LHCN-M2 (cell line): ENCODE measurements at places on chromosomes 5 and 9. TPM values are rescaled to one million over a fixed set of nuclear protein-coding genes. Genes with fewer than 3 reads are reported as not detected.

DNA sequence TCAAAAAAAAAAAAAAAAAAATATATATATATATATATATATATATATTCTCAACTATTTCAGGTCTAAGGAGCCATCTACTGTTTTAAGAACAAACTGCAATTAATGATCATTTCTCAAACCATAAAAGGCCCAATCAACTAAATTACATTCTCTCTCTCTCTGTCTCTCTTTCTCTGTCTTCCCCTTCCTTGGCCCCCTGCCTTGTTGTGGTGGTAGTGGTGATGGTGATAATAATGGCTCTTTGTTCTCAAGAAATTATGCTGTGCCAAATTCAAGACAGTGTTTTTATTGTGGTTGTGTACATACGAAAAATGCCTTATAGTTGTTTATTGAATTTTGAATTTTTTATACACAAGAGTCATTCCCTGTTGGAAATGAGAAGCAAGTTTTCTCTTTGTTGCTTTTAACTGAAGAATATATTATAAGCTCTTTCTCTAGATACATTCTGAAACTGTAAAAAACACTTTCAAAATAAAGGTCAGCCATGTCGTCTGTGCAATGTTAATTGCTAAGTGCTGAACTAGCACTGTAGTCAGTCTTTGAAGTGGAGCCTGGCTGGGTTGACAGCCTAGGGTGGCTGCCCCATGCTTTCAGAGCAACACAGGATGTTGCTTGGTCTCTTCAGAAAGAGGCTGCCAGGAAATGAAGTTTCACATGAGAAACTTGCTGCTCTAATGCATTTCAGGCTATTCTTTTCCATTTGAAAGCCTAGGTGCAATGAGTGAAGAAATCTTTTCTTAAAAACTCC lies 96.0 kb downstream of the HINT1 start:
- DNase-seq: no peak

- peak; percentile 91 for DNase-seq
Observed at GRCh38 chr9:133715295-133715865, 22.8 kb downstream of the SARDH start.

DNA sequence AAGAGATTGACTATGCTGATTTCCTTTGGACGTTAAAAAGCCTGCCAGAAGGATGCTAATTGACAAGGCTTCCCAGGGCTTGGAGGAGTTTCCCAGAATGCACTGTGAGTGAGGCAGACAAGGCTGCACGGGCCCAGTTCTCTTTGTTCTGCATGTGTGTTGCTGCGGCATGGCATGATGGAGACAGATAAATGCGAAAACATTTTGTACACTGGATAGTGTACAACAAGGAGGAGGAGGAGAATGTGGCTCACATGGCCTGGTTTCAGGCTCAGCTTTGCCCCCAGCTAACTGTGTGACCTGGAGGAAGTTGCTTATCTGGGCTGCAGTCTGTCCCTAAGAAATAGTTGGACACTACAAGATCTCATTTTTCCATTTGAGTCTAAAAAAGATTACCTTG lies 135.5 kb upstream of the CPEB4 start:
- DNase-seq: no peak

GRCh38 chr5:135053278-135053677 lies 19.2 kb upstream of the PITX1 start:
- DNase-seq: no peak

Gene ANKRD18B
- 6.0 and 7.9 TPM in 2 replicates for total RNA-seq

DNA sequence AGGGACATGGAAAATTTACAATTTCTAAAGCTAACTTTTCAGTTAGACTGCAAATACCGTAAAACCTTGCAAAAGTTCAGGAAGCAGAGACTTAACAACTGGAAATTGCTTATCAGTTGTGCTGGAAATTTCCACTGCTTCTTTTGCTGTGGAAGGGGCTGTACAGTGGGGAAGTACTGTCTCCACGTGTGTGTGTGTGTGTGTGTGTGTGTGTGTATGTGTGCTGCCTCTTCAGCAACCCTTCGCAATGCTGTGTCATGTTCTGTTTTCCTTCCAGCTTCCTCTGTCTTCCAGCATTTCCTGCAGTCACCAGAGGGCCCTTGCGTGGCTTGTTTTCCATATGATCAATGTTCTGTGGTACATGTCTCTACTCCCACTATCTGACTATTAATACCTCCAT lies 87.5 kb upstream of the RANBP3L start:
- no peak for DNase-seq

- no peak for DNase-seq
Observed at GRCh38 chr9:133718563-133719315, 19.4 kb downstream of the SARDH start.

Gene ANKRD31
- not detected in 2 replicates for total RNA-seq

DNA sequence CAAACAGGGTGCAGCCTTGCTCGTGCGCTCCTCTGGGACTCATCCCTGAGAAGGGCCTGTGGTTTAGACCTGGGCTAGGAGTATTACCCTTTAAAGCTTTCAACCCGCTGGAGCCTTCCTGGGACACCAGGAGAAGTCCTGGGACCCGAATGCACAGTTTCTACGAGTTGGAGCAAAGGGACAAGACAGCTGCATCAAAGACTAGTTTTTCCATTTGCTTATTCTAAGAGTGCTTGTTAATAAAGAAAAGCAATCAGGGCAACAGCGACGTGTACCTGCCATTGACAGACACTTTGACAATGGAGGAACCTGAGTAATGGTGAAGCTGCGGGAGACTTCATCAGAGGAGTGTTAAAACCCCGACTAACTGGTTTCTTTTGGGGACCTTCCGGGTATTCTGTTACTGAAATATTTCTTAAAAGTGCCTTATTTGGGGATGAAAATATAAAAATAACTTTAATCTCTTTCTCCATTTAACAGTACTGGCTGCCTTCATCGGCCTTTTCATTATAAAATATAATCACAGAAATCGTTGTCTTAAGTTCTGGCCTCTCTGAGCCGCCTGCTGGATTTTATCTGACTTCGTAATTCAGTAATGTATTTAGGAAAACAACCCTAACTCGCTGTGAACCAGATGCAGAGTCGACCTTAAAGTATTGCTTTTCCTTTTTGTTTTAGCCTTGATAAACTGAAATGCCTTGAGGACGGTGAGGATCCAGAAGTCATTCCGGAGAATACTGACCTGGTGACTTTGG lies 732 bp downstream of the SNAPC3 start:
- peak; percentile 29 for DNase-seq

- DNase-seq: no peak
Observed at GRCh38 chr5:14019768-14020290, 75.3 kb upstream of the DNAH5 start.

Gene PCDHA9
- total RNA-seq: 0.06 TPM in 1 of 2 replicates, not detected in the other

DNA sequence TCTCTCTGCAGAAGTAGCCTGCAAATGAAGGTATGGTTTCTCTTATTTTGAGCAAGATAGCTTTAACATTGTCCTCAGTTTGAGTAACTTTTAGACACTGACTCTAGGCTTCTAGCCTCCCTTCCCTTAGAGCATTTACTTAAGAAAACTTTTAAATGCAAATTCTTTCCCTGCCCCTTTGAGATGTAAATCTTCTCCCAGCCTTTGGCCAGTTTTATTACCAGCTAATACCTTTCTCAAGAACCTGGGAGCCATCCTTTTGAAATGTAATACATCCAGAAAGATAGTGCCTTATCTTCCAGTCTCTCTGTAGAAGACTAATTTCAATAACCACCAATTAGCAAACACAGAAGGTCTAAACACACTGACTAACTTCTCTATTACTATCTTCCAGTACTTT lies 688.9 kb upstream of the CDH9 start:
- no peak for DNase-seq

DNA sequence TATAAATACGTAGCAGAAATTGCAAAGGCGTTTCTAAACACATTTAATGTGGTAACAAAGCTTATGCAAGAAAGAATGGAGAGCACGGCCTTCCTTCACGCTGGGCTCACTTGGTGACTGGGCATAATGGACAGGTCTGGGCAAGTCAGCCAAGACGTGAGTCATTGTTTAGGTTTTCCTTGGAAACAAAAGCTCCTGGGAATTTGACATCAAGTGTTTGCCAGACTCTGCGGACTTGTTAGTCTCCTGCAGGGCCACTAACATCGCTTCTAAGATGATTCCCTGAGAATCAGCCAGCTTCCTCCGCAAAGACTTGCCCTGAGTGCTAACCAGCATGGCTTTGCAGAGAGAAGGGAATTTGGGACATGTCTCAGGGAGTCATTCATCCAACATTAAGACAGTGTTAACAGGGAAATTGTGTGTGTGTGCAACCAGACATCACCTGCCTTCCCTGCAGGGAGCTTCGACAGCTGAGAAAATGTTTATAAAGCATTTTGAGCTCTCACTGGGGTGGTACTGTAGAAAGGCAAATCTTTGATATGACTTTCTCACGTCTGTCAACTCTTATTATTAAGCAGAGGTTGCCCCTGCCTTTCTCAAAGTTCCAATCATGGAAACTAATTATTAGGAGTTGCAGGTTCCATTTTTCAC lies 182.5 kb downstream of the NTRK2 start:
- peak; percentile 96 for DNase-seq
